ENCODE measurements at places on chromosomes 13 and 19. TPM values are rescaled to one million over a fixed set of nuclear protein-coding genes. Genes with fewer than 3 reads are reported as not detected.

Gene SYNGR4
- 0.40 TPM for polyA plus RNA-seq

- DNase-seq: no peak
Measured at GRCh38 chr13:35979361-35979951, 151.7 kb downstream of the DCLK1 start.

- no peak for DNase-seq
Measured at GRCh38 chr19:17680230-17680722, 7.9 kb downstream of the UNC13A start.

Gene PSG5
- polyA plus RNA-seq: not detected

Gene ZNF808
- polyA plus RNA-seq: 9.0 TPM

Gene ZNF835
- polyA plus RNA-seq: 4.8 TPM

DNA sequence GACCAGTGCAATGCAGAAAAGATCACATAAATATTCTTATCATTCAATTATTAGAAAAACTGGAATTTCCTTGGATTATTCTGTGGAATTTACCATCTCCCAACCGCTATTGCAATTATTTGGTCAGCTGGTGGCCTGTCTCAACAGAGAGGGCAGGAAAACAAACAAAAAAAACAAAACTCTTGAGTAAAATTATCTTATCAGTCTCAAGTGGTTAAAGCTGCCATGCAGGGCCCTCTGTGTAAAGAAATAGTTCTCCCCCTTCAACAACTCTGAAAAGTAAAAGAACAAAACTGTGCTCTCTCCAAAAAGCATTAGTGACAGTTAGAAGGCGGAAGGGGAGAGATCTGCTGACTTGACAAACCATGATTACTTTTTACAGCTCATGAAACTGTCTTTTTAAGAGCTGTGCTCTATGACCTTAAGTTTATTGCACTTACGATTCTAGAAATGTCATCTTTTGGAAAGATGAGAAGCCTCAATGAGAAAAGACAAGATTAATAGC is 152.3 kb downstream of the DLEU7 start:
- no peak for DNase-seq

GRCh38 chr13:34583181-34583580 is 358.9 kb upstream of the NBEA start:
- no peak for DNase-seq

GRCh38 chr19:18205200-18205892 is 1.5 kb upstream of the RAB3A start:
- no peak for DNase-seq

DNA sequence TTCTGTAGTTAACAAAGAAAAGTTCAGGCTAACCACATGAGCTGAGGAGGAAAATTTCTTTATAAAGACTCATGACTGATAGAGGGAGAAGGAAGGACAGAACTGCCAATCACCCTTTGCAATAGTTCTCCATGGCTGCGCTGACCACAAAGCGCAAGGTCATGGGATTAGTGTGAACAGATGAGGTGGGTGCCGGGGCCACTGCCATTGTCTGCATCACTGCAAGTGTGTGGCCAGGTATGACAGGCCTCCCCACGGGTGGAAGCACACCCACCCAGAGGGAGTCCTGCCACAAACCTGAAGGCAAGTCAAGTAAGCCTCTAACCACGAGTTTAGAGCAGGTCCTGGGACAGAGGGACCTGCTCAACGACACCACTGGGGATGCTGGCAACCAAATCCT is 128.1 kb downstream of the TUBA3C start:
- no peak for DNase-seq

DNA sequence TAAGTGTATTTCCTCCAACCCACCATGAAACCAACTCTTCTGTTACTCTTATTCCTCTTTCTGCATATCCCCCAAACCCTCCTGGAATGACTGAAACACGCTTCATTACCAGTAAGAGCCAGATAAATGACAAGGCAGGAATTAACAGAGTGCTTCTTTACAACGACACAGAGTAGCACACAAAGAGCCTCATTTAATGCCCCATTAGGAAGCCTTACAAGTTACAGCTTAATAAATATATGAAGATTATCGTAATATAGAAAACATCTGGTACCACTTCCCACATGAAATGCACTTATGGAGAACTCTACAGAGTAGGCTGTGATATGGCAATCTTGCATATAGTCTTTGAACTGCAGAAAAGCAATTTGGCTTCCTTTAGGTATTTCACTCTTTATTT is 116.8 kb downstream of the ENOX1 start:
- no peak for DNase-seq

Gene TRPC4
- polyA plus RNA-seq: 4.9 TPM

Gene A1BG
- 0.79 TPM for polyA plus RNA-seq
